ENCODE measurements at places on chromosomes 3 and 15. TPM values are rescaled to one million over a fixed set of nuclear protein-coding genes. Genes with fewer than 3 reads are reported as not detected.

IQCH gene
- 1.4 TPM for total RNA-seq

CLDN16 gene
- not detected for total RNA-seq

ALG1L2 gene
- not detected for total RNA-seq

RASA2 gene
- 97.0 TPM for total RNA-seq

SLC2A2 gene
- not detected for total RNA-seq

RASSF1 gene
- total RNA-seq, result 298 TPM

SAMMSON gene
- not detected for total RNA-seq

SV2B gene
- total RNA-seq, result not detected

RPP14 gene
- 17.0 TPM for total RNA-seq

TEX55 gene
- not detected for total RNA-seq

CP gene
- total RNA-seq, result not detected

C3orf49 gene
- total RNA-seq, result not detected

SERINC4 gene
- total RNA-seq, result 0.18 TPM

TM4SF1 gene
- total RNA-seq, result not detected

All from natural killer cell (primary cell).